ENCODE measurements at places on chromosomes 6 and 20. TPM values are rescaled to one million over a fixed set of nuclear protein-coding genes. Genes with fewer than 3 reads are reported as not detected.

GRCh38 chr6:128712898-128713297, 170.0 kb upstream of the LAMA2 start:
- no peak for DNase-seq

- no peak for DNase-seq
Observed at GRCh38 chr20:1876217-1876921, 18.8 kb upstream of the SIRPA start.

GRCh38 chr6:142329486-142330113, 27.8 kb downstream of the ADGRG6 start:
- no peak for DNase-seq

DNA sequence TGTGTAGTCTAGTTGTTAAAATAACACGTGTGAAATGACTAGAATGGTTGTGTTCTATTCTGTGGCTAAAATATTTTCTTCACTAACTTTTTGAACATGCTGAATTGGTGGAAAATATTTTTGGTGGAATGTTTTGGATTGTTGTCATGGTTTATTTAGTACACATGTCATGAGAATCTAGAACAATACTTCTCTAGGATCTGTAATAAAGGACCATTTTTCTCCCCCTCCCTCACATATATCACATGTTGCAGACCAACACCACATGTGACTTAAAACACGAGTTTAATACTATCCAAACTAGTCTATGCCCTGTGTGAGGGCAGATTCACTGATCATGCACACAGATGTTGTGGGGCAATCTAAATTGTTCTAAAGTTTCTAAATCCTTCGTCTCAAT, 29.2 kb downstream of the FIG4 start:
- no peak for DNase-seq

GRCh38 chr6:52503851-52504781, 72.7 kb downstream of the TRAM2 start:
- peak; percentile 51 for DNase-seq

DNA sequence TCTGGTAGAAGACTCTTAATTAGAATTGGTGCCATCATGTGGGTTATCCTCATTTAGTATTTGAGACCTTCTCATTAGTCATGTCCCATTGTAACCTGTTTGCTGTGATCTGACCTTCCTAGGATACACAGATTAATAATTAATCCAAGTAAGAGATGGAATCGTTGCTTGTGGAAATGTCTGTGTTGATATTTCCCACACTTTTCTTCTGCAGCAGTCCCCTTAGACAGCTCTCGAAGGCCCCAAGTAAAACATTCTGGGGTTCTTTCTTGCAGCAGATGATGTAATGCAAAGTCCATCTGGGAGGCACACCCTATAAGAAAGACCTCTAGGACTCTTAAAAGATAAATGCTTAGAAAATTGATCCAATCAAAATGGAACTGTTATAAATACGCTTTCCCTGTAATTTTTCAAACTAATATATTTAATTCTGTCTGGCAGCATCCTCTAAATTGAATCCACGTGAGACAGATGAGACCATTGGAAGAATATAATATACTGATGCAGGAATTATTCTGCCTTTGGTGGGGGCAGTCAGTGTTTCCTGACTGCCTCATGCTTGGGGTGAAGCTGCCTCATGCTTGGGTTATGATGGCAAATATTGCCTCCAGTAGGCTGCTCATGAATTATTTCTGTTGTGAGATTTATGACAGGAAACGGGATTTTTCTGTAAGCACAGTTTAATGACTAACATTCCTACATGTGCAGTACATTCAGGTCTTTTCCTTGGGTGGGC, 54.5 kb upstream of the ARMC2 start:
- no peak for DNase-seq

GRCh38 chr6:170464524-170464979, 88.6 kb downstream of the PSMB1 start:
- no peak for DNase-seq

The DNMT3B gene
- polyA plus RNA-seq: 5.0 TPM

The HLA-DRB1 gene
- polyA plus RNA-seq: 20.5 TPM

GRCh38 chr6:168089186-168090063, 10.4 kb upstream of the FRMD1 start:
- DNase-seq: no peak

- no peak for DNase-seq
Observed at GRCh38 chr6:145562771-145563615, 172.3 kb downstream of the EPM2A start.

Data from hindlimb muscle (tissue), 1 donor.